AG10803 (cell line): ENCODE measurements at places on chromosomes 7 and 10.

DNA sequence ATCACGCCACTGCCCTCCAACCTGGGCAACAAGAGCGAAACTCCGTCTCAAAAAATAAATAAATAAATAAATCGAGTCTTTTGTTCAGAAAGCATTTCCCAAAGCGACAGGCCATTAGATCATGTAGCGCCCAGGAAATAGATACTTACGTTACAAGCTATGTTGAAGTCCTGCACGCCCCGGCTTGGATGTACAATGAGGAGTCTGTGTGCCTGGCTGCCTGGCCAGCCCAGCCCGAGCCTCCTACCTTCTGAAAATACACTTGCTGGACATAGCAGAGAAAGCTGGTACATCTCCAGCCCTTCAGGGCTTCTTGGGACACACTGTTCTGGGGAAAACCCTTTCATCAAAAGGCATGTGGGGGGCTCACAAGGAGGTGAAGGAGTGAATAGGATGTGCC lies 22.1 kb downstream of the FGFR2 start:
- DNase-seq, result no peak

DNA sequence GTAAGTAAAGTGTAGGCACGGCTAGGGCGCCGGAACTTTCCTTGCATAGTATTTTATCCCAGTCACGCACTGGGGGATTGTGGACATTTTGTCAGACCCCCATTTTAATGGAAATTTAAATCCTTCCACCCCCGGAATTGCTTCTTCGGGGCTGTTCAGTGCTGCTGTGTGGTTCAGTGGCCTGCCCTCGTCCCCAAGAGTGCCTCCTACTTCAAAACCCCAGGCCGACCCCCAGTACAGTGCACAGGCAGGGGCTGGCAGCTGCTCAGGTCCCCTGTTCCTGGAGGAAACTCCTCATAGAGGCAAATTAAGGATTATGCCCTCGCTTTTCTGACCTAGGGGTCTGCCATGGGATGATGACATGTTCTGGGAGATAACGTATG lies 94.5 kb downstream of the PTPRE start:
- DNase-seq, result no peak

DNA sequence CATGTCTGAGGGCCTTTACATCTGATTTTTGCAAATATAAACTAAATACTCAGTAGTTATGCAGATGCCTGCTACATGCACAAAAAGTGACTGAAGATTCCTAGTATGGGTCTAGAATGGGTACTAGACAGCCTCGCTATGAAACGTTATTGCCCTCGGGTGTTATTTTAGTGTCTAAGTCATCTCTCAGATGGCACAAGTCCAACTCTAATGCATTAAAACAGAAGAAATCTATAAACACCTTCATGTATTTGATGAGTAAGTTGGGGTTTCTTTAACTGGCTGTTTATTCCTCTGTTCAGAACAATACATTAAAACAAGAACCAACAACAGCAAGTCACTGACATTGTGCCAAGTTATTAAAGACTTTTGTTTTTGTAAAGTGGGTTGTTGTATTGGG lies 41.6 kb downstream of the TEX36 start:
- no peak for DNase-seq

GRCh38 chr7:42677751-42678699 lies 233.8 kb downstream of the C7orf25 start:
- DNase-seq, result peak; percentile 95
